ENCODE measurements at places on chromosomes 11 and 22. TPM values are rescaled to one million over a fixed set of nuclear protein-coding genes. Genes with fewer than 3 reads are reported as not detected.

DNA sequence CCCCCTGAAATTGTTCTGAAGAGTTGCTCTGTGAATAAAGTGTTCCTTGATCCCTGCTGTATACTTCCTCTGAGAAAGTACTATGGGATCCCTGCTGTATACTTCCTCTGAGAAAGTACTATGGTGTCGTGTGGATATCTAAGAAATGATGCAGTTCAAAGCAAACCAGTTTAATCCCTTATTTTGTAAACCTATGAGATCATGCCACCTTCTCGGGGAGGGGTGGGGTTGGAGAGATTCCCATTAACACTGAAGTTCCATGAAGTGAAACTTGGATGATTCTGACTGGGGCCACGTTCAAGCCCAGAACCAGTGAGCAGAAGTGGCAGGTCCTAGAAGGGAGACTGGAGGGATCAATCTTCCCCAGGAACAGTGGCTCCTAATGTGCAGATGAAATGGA lies 13.0 kb upstream of the TP53AIP1 start:
- DNase-seq: no peak

DNA sequence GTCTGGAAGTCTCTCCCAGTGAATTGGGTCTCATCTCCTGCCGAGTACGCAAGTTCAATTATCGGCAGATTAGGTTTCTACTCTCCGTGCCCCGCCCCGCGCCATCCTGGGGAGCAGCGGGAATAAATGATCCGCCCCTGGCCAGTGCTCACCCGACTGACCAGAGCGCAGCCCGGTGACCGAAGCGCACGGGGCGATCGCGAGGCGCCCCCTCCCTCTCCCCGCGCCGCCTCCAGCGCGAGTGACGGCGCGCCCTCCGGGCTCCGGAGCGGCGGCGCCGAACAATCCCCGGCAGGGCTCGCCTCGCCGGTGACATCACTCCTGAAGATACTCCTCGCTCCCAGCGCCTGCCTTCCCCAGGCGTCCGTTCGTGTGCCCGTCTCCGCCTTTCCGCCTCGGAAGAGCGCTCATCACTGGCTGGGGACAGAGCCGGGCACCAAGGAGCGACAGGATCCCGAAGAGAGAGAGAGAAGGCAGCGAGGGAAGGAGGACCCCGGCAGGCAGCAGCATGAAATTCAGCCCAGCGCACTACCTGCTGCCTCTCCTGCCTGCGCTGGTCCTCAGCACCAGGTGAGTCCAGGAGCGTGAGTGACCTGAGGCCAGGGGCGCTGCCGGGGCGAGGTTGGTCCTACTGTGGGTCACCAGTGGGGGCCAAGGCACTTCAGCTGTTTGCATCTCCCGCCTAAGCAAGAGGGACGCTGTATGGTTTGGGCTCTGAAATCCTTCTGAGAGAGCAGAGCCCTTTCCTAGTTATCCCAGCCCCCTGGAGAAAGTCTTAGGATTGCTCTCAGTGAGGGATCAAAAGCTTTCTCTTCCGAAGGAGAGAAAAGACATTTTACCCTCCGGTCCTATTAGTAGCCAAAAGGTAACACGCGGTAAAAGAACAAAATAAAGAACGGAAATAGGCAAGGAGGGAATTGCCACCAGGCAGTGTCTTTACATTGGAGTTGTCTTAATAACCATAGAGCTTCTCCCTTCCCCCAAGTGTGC lies at the start of gene LUZP2:
Gene LUZP2, plus strand, starts transcription at position 318 of the 990 bp plus-strand sequence.
- no peak for DNase-seq

DNA sequence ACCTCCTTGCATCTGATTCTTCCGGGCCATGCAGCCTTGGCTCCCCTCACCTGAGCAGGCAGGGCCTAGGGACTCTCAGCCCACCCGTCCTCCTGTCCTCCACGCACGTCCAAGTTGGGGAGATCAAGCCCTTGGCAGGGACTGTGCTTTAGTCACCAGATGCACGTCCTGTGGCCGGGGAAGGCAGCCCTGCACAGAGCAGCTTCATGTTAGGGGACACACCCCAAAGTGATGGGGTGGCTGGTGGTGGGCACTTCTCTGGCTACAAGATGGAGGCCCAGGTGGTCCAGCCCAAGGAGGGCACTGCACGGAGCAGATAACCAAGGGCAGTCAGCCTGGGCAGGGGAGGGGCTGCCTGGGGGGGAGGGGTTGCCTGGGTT lies 1.2 kb downstream of the MUC5B start:
- DNase-seq: no peak

GRCh38 chr22:17797721-17798559 lies 23.7 kb upstream of the BID start:
- DNase-seq: no peak

- DNase-seq: no peak
Observed at GRCh38 chr11:45896422-45896984, 10.6 kb downstream of the FREY1 start.

DNA sequence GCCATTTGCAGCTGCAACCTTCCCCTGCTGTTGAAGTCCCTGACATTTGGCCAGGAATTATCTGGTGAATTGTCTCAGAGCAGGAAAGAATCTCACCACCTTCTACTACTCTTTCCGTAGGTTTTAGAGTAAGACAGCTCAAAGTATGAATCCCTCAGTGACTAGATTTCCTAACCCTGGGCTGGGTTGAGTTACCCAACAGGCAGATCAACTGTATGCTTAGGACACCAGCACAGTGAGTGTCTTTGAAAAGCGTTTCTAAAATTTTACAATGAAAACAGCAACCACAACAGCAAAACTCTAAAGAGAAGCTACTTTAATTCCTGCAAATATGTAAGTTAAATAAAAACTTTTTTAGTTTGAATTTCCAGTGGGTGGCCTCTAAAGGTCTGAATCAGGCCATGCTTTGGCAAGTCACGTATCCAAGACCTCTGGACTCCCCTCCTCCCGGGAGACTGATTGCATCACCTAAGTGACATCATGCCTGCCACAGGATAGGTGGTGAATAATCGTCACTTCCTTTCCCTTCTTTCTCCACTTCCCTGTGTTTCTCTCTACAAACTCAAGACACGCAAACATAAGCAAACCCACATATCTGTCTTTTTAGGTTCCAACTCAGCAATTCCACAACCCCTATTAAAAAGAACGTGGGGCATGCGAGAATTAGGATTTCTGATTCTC lies 7.8 kb downstream of the OR8B12 start:
- DNase-seq: no peak

DNA sequence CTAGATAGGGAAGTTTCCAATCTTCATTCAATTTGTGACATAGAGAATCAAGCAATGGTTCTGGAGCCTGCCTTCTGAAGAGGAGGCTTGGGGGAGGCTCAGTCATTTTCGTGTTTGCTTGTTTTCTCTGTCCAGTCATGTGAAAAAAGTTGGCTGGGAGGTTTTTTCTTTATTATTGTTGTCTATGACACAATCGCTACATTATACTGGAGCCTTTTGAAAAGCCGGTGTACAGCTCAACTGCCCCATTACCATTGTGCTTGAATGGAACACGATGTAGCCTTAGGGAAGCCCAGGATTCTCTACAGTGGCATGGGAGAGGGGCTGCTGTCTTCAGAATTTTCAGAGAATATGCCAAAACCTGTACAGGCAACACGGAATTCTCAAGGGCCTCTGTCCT lies 57.9 kb upstream of the NCAM1 start:
- no peak for DNase-seq

DNA sequence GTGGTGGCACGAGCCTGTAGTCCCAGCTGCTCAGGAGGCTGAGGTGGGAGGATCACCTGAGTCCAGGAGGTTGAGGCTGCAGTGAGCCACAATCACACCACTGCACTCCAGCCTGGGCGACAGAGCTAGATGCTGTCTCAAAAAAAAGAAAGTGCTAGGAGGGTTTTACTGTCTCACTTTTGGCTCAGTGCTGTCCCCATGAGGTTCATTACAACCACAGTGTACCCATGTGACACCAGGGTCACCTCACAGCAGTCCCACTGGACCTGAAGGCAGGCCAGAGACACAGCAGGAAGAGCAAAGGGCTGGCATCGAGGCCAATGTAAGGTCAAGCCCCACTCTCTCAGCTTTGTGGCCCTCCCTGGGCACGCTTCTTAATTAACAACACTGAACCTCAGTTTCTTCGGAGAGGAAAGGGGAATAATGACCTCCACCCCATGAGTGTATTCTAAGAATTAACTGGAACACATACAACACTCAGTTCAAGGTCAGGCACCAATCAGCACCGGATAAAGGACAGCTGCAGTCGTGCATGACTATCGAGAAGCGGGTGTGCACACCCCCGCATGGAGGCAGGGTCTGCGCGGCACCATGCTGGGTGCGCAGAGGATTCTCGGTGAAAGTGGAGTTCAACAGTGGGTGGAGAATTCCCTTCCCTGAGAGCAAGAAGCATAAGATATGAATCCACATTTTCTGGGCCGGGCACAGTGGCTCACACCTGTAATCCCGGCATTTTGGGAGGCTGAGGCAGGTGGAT lies 30.9 kb upstream of the BAIAP2L2 start:
- no peak for DNase-seq

DNA sequence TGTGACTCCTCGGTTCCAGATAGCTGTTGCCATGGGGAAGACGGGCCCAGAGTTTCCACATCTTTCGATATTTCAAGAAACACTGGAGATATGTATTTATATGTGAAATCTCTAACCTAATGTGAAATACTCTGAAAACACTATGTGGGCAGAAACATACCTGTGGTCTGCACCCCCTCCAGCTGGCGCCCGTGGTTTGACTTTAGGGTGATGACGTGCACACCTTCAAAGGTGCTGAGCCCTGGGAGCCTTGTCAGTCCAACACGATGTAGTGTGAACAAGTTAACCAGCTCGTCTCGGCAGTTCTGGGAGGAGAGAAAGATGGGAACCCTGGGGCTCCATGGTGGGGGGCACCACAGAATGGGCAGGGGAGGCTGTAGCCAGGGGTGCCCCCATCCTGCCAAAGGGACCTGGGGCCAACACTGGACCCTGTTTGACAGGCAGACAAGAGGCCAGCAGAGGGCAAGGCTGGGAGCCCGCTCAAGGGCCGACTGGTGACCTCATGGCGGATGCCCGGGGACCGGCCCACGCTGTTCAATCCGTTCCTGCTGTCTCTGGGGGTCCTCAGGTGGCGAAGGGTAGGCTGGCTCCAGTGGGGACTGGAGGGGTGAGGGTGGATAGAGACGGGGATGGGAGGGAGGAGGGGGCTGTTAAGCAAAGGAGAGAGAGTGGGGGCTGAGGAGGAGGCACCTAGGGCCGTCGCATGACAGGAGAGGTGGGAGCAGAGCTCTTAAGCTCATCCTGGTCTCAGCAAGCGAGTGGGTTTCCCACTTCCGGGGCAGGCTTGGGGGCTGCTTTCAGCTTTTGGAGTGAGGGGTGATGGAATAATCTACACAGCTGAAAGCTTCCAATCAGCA lies 43.8 kb downstream of the TRIOBP start:
- DNase-seq: no peak

- no peak for DNase-seq
Observed at GRCh38 chr22:38540701-38541100, 29.3 kb downstream of the DMC1 start.

DNA sequence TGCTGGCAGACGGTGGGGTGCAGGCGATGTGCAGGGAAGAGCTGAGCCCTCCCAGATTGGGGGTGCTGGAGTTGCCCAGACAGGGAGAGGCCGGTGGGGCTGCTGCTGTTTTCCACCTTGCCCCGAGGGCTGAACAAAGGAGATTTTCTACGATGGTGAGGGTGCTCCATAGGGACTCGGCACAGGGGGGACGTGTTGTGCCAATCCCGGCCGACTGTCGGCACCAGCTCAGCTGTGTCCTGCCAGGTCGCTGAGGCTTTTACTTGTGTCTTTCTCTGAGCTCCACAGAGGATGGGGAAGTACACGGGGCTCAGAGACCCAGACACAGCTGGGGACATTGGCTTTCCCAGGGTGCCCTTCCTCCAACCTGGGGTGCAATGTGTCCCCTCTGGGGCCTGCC lies 816.8 kb downstream of the BRD1 start:
- DNase-seq: no peak

DNA sequence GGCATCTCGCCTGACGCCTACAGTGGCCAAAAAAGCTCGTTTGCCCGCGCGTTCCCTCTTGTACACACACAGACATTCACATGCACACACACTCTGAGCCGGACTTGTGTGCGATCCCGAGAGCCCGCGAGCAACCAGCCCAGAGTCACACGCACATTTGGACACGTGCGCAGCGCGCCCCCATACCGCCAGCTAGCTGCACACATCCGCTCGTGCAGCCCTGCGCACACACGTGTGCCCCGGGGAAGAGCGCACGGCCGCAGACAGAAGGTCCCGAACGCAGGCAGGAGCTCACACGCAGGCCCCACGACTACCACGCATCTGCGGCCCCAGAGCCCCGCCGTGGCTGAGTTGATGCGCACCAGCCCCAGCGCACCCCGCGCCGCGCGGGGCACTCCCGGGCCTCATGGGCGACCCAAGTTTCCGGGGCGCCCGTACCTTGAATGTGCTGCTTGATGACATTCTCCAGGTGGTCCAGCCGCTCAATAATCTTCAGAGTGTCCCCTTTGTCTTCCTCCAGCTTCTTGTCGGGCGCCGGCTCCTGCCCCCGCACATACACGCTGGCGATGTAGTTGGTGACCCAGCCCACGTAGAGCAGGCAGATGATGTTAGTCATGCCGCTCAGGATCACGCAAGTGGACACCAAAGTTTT lies 758 bp downstream of the GALNT18 start:
- no peak for DNase-seq

- DNase-seq: no peak
Observed at GRCh38 chr22:44893731-44894080, 116.1 kb downstream of the PHF21B start.

DNA sequence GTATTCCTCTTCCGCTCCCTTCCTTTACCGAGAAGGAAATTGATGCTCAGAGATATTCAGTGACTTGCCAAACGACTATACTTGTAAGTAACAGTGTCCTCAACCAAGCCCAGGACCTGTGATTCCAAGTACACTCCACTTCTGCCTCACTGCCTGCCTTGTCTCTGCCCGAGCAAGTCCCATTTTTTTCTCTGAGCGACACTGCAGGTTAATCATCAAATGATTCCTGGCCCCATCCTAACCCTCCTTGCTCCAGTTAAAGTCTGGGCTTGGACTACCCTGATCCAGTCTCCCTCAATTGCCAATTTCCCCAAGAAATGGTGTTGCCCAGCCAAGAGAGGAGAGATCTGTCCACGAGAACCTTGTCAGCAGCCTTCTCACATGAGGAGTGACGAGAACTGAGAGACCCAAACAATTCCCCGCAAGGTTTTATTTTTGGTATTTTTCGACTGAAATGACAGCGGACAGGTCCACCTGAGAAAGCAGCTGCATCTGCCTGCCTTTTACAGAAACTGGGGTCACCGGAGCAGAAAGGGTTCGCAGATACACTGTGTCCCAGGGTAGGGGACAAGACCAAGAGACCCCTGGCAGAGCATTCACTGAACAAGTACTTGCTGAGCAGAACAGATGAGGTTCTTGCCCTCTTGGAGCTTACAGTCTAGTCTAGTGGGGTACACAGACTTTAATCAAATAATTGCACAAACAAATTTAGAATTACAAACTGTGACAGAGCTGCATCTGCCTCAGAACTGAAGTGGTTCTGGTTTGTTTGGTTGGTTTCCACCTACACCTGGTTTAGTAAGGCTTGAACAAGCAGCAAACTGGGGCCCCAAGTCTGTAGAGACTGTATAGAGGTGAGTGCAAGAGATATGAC lies 11.4 kb downstream of the POU2AF1 start:
- no peak for DNase-seq

GRCh38 chr22:39655831-39656230 lies 85.3 kb downstream of the CACNA1I start:
- no peak for DNase-seq

- no peak for DNase-seq
Observed at GRCh38 chr11:23719016-23719415, 777.8 kb upstream of the LUZP2 start.

TYR gene
- not detected for total RNA-seq

APOA5 gene
- total RNA-seq: 0.12 TPM

OR2AG1 gene
- not detected for total RNA-seq

TNNT3 gene
- total RNA-seq: 0.71 TPM

KCNK4 gene
- not detected for total RNA-seq

ARVCF gene
- 42.8 TPM for total RNA-seq

GNG3 gene
- not detected for total RNA-seq

Data from HCT116 (cell line).